DMS79 treated with DMSO at 0.1 percent for 48 hours (cell line): ENCODE measurements at places on chromosomes 2 and 18.

GRCh38 chr2:240993446-240994170, 4.8 kb upstream of the SNED1 start:
- no peak for DNase-seq

DNA sequence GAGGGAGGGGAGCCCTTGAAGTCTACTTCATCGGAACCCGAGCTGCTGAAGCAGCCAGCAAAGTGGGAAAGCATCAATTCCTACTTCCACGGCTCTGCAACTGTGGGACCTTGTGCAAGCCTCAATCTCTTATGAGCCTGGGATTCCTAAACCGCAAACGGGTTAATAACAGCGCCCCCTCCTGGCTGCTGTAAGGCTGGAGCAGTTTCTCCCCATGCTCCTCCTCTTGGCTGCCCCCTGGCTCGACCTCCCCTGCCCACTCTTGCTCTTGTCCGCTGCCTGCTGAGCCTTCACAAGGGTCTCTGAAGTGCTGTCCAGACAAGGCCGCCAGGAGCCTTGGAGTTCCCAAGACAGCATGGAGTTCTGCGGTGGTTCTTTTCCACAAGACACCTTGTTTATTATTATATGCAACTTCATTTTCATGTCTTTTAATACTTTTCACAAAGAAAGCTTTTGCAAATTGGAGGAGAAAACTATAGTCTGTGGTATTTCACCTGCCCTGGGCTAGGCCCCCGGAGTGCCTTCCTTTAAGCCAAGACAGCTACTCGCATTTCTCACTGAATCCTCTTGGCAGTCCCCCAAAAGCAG, 157.2 kb downstream of the DDX1 start:
- no peak for DNase-seq

GRCh38 chr2:101793277-101793969, 95.9 kb downstream of the MAP4K4 start:
- no peak for DNase-seq

DNA sequence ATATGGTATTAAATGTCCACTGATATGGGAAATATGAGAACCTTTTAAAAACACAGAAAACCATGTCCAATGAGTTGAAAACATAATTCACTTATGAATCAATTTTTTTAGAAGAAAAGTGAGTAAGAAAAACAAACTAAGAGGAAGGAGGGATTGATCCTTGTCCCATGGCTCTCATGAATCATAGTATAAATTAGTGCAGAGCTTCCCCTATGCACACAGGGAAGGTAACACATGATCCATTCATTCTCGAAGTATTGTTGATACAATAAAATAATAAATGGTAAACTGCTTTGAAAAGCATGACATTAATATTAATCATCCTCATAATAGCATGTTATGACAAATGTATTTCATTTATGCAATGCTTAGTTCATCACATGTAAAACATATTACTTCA, 872.0 kb upstream of the CNTNAP5 start:
- DNase-seq: no peak

DNA sequence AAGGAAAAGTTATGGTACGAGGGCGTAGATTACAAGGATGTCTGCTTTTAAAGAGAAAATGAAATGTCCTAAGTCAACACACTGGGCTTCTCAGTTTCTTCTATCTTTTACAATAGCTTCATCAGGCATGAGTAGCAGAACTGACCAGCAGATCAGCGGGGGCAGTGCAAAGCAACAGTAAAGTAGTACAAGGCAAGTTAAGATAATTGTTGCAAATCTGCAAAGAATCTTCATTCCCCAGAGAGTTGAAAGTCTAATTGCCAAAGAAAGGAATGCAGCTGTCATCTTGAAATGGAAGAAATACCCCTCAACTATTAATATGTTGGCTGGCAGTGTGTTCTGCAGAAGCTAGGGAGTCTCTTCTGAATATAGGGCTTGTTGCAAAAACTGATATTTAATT, 60.2 kb upstream of the SLC39A10 start:
- no peak for DNase-seq

- DNase-seq: no peak
Measured at GRCh38 chr2:178473373-178473772, 5.0 kb downstream of the FKBP7 start.

DNA sequence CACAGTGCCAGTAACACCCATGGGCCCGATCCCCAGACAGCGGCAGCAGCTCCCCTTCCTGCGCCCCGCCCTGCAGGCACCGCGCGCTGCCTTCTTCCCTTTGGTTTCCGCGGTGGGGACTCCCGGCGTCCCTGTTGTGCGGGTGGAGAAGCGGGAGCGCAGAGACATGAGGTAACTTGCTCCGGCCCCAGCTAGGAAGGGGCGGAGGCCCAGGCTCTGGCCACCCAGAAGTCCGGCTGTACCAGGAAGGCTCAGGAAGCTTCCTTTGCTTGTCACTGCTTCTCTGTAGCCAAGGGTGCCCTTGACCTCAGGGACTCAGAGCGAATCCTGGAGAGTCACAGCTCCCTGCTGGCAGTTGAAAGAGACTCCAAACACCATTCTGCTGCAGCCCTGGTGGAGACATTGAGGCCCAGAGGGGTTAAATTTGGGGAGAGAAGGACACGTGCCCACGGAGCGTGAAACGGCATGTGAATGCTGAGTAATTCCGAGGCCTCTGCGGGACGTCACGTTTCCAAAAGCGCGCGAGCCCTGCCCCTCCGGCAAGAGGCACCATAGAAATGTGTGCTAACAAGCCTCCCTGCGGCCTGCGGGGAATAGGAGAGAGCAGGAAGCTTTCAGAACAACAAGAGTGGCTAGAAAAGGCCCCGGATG, 6.7 kb upstream of the ADCY3 start:
- DNase-seq: no peak

- DNase-seq: no peak
Measured at GRCh38 chr2:200338692-200339091, 32.2 kb downstream of the SPATS2L start.

DNA sequence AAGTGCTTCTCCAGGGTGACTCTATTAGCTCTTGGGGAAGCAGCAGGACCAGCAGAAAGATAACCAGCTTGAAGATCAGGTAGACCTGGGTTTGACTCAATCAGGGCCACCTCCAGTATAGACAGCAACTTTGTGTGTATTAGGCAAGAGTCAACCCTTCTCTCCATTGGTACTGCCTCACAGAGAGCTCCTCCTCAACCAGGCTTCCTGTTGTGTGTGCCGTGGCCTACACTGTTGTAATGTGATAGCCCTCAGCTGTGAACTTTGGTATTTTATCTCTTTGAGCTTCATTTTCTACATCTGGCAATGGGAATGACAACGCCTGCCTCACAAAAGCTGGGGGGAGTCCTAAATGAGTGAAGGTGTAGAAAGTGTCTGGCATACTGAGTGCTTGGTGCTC, 17.0 kb upstream of the MAP3K20 start:
- no peak for DNase-seq

DNA sequence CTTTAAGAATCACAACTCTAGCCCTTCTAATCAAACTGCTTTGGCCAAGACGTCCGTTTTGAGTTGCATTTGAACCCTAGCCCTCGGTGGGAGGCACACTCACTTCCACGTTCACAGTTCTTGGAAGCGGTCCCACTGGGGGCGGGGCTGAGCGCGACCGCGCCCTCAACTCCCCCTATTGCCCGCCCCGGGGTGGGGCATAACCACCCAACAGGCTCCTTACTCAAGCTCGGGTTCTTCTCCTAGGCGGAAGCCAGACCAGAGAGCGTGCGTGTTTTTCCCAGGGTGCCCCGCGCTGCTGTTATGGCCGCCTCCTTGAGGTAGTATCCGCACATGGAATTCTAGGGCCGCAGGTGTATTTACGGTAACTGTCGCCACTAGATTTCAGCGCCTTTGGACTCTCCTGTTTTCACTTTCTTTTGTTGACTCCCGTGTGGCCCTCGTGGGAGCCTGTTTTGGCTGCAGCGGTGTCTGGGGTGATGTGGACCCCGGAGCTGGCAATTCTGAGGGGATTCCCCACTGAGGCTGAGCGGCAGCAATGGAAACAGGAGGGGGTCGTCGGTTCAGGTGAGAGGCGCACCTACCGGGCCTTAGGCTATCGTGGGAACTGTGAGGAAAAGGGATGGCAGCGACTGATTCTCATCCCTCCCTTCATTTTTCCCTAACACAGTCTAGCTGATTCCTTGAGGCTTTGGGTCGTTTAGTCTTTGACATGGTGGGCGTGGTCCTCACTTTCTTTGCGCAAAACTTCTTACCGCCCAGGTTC, at the start of gene TTC27:
TTC27 (plus strand) TSS at position 237 of the 766 bp plus-strand sequence; CDS start at position 480, 243 bp downstream.
- peak; percentile 89 for DNase-seq

- DNase-seq: no peak
Measured at GRCh38 chr18:61842146-61842545, 50.7 kb downstream of the RNF152 start.

DNA sequence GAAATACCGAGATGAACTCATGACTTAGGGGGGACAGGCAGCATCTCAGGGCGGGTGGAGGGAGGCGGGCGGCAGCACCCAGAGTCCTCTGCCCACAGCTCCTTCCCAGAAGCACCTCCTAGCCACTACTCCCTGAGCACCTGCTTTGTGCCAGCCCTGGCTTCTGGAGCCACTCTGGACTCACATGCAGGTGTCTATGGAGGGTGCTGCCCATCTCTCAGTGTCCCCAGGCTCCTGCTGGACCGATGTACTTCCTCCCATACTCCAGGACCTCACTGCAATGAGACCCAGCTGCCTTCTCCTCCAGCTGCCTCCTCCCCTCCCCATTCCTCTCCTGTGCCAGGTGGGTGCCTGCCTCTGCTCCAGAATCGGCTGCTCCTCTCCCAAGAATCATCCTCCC, 22.1 kb upstream of the OTOS start:
- no peak for DNase-seq

GRCh38 chr18:48785091-48785614, 165.6 kb downstream of the SMAD7 start:
- no peak for DNase-seq

DNA sequence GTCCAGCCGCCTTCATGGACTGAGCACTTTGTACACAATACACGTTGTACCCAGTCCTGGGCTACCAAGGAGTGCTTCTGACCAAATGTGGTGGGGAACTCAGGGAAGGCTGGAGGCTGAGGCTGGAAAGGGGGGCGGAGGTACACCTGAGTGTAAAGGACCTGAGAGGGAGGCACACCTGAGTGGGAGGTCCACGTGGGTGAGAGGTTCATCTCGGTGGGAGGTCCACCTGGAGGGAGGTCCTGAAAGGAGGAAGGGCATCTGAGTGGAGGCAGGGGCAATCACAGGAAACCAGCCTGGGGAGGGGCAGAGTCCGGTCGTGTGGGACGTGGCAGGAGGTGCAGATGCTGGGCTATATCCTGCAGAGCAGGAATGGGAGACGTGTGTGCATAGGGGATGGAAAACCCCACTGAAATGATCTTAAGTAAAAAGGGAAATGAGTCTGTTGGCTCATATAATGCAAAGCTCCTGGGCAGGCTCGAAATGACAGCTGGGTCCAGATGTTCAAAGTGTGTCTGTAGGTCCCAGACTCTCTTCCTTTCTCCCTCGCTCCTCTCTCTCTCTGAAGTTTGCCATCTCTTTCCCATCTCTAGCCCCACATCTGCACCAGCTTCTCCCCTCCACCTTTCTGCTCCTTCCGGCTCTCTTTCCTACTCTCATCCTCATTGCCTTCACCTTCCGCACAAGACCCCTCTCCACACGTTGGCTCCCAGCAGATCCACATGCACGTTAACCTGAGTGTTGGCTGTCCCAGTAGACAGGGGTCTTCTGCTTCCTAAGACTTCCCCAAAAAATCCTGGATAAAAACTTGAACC, 137.7 kb downstream of the PXDN start:
- no peak for DNase-seq

GRCh38 chr2:213834331-213834730, 550.1 kb downstream of the SPAG16 start:
- DNase-seq: no peak

DNA sequence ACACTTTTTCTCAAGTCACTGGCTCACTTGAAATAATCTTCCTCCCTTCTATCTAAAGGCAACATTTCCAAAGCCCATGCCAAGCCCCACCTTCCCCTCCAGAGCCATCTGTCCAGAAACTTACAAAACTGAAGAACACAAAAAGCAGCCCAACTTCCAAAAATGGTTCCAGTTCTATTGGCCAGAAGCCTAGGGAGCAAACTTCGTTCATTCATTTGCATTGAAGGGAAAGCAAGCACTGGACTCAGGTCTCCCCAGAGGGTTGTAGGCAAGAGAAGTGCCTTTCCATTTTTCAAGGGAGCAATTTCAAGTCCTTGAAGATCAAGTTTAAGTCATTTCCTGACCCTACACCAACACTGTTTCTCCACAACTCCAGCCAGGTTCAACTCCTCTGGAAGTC, 585.0 kb downstream of the BCL11A start:
- DNase-seq: no peak

GRCh38 chr18:8536922-8537321, 72.3 kb upstream of the RAB12 start:
- DNase-seq: no peak

GRCh38 chr18:49070552-49070951, 119.8 kb upstream of the SMAD7 start:
- DNase-seq: no peak

- DNase-seq: no peak
Measured at GRCh38 chr2:149050188-149050587, 11.7 kb downstream of the LYPD6B start.

DNA sequence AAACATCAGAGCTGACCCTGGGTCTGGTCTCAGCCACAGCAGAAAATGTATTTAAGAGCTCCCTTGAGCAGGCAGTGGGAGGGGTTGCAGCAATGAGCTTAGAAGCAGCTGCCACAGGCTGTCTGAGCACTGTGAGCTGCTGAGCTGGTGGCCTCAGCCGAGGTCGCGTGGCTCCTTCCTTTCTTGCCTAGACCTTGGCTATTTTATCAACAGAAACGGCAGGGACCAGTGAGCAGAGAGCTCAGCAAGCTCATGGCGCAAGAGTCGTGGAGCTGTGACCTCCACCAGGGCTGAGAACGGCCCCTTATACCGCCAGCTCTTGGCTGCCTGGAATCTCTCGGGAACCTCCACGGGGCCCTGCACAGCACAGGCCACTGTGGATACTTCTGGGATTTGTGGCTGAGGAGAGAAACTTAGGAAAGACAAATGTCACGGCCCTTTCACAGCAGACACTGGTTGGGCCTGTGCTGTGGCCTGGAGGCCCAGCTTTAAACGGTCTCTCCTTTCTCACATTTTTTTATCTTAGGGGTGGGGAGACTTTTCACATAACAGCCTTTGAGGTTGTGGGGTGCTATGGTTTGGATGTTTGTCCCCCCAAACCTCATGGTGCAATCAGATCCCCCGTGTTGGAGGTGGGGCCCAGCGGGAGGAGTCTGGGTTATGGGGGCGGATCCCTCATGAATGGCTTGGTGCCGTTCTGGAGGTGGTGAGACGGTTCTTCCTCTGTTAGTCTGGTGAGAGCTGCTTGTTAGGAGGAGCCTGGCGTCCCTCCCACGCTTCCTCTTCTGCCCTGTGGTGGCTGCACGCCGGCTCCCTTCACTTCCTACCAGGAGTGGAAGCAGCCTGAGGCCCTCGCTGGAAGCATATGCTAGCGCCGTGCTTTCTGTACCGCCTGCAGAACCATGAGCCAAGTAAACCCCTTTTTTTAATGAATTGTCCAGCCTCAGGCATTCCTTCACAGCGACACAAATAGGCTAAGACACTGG, 1.7 kb downstream of the ALLC start:
- DNase-seq: peak; percentile 83

GRCh38 chr2:170322140-170322766, 144.3 kb downstream of the MYO3B start:
- DNase-seq: no peak

GRCh38 chr2:101515477-101515876, 40.6 kb upstream of the RFX8 start:
- DNase-seq: no peak
